ENCODE measurements at places on chromosomes 12 and 14. TPM values are rescaled to one million over a fixed set of nuclear protein-coding genes. Genes with fewer than 3 reads are reported as not detected.

DNA sequence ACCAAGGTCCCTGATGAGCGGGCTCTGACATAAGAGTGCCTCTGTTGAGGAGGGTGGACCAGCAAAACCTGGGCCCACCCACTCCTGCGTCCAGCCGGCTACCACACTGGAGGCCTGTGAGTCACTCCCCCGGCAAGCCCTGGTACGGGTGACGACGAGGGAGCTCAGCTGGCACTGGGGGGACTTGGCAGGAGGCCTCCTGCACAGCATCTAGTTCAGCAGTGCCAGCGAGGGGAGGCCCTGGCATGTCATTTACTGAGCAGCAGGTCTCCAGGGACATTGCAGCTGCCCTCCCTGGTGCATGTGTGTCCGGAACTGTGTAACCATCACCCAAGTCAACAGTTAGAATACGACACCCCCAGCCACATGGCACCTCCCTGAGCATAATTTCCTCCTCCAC is 24.4 kb downstream of the CD9 start:
- peak overlapping the region; percentile 57 for H3K27ac ChIP-seq
- DNase-seq: peak; percentile 71
- H3K36me3 ChIP-seq: no peaks in the 10 kb centered on the region
- H3K4me1 ChIP-seq: peaks cover 59% of the 10 kb centered on the region

DNA sequence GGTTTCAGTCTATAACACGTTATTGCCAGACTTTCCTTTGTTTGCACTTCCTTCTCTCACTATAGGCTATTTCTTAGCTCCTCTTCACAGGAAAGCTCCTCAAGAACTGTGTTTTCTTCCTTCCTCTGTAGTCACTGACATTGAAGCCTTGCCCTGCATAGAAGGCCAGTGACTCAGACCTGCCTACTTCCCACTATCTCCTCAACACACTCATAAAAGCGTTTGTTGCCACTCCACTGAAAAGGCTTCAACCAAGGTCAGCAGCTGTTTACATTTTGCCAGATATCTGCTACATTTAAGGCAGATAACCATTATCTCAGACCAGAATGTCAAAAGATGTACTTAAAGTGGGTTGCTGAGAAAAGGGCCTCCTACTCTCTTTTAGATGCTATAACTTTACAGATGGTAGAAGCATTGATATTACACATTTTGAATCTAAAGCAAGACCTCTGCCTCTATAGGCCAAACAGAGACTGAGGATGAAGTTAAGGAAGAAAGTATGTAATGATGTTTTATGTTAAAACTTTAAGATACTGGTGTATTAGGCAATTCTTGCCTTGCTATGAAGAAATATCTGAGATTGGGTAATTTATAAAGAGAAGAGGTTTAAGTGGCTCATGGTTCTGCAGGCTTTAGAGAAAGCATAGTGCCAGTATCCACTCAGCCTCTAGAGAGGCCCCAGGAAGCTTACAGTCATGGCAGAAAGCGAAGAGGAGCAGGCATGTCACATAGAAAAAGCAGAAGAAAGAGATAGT is 233.3 kb upstream of the FLRT2 start:
- H3K27ac ChIP-seq: no peak overlapping the region
- no peak for DNase-seq
- no peaks in the 10 kb centered on the region for H3K27me3 ChIP-seq
- no peak overlapping the region for H3K4me3 ChIP-seq
- no peaks in the 10 kb centered on the region for H3K4me1 ChIP-seq

Gene INSM2
- polyA plus RNA-seq: not detected

Gene AQP5
- polyA plus RNA-seq: 0.58 TPM

DNA sequence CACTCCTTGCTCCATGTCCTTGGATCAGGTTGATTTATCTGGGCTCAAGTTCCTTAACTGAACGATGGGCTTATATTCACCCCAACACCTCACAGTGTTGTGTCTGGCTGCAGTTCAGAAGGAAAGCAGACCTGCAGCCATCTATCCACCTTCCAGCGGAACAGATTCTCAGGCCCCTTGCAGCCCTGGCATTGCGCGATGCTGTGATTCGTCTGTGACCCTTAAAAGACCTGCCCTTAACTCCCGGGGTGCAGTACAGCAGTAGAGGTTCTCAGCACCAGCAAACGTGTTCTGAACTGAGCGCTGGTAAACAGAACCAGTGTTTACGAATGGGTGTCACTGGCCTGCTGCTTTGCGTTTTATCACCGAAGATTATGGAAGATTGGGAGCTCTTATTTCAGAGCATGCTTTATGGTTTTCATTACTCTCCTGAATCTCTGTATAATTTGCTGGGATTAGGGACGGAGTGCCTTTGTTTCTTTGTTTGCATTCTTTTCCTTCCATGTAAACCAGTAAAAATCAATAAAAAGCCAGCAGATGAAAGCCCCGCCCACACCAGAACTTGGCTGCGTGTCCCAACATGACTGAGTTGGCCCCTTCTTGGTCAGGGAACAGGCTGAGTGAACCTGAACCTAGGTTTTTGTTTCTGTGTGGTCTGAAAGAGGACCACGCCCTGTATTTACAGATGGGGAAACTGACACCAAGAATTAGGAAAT is 286.7 kb upstream of the CRY1 start:
- peak; percentile 33 for DNase-seq
- H3K27me3 ChIP-seq: peaks cover 2% of the 10 kb centered on the region
- H3K4me3 ChIP-seq: no peak overlapping the region
- H3K36me3 ChIP-seq: no peaks in the 10 kb centered on the region

GRCh38 chr12:27564612-27565213 is 40.7 kb downstream of the PPFIBP1 start:
- H3K4me1 ChIP-seq: peaks cover 9% of the 10 kb centered on the region
- no peaks in the 10 kb centered on the region for H3K36me3 ChIP-seq
- no peaks in the 10 kb centered on the region for H3K27me3 ChIP-seq
- no peak overlapping the region for H3K4me3 ChIP-seq

DNA sequence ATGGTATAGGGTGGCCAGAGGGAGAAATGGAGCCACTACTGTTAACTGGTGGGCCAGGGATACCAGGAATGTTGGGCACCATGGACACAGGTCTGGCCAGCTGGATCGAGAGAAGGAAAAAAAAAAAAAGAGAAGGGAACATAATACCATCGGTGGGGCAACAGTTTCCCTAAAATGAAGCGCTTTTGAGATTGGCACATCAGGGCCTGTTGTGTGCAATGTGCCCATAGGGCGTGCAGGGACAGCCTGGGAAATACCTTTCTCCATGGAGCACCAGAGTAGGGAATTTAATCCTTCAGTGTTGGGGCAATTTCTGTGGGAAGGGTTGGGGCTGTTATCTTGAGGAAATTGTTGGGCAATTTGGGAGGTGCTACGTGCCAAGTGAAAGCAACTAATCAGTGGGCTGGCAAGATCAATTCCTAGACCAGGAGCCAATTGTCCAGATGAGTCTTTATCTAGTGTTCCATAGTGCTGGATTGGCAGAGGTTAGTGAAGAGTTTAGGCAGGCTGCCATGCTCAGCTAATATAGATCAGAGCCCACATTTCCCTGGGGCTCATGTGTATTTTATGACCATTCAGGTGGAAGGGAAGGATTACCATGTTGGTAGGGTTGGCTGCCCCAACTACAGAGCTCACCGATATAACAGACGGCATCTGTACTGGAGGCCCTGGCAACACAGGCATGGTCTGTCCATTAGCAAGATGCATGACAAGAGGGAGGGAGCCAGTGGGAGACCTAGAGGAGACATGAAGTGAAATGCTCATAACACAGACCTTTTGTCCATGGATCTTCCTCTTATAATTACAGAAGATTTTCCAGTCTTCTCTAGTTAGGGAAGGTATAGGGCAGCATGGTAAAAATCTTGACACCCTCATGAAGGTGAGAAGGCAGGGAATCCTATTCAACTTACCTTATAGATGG is 25.5 kb upstream of the NPFF start:
- no peak overlapping the region for H3K27ac ChIP-seq
- H3K27me3 ChIP-seq: no peaks in the 10 kb centered on the region
- H3K4me3 ChIP-seq: no peak overlapping the region
- H3K36me3 ChIP-seq: peaks cover 56% of the 10 kb centered on the region

DNA sequence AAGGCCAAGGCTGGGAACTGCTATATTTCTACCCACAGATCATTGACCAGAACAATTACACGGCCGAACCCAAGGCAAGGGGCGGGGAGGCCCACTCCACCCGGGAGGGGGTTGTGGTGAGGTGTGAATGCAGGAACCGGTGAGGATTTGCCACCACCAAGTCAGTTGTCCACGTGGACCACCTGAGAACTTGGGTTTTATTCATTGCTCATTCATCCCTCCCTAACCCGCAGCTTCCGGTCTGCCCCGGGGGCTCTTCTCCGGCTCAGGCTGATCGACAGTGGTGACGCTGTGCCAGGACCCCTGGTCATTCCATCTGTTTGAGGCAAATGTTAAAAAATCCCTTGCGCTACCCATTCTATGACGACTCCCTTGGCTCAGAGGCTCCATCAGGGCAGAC is 127.7 kb upstream of the RTL1 start:
- peaks cover 13% of the 10 kb centered on the region for H3K4me1 ChIP-seq
- no peak overlapping the region for H3K4me3 ChIP-seq
- no peak overlapping the region for H3K27ac ChIP-seq
- no peaks in the 10 kb centered on the region for H3K27me3 ChIP-seq
- no peak for DNase-seq
- H3K36me3 ChIP-seq: peaks cover 97% of the 10 kb centered on the region

DNA sequence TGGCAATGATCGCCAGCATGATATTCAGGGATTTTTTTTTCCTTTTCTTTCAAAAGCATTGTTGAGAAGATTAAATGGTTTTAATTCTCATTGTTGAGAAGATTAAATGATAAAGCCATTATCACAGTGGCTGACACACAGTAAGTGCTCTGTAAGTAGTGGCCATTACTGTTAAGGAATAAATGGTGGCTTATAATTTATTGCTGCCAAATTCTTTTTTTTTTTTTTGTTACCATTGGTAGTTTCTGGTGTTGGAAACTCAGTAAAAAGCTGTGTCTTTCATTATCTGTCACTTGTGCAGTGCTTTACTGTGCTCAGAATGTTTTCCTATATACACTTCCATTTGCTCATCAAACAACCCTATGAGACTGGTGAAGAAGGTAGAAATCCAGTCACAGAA is 15.3 kb downstream of the YAF2 start:
- no peak overlapping the region for H3K4me3 ChIP-seq
- H3K36me3 ChIP-seq: peaks cover 3% of the 10 kb centered on the region
- DNase-seq: no peak
- H3K27me3 ChIP-seq: no peaks in the 10 kb centered on the region
- H3K27ac ChIP-seq: no peak overlapping the region

DNA sequence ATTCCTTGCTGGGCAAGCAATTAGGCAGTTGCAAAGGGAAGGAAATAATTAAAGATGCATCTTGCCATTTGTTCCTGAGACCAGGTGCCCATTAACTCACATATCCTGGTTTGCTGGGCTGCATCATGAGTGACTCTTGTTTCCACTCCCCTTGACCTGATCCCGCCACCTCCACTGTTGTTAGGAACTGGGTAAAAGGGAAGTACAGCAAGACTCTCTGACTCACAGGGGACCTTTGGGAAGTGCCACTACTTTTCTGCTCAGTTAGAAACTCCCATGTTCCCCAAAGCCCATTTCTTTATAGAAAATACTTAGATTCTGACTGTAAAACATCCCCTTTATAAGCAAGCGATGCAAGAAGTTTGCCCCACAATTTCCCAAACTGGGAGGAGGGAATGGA is 186.0 kb upstream of the BCL2L14 start:
- DNase-seq: peak; percentile 39
- H3K4me3 ChIP-seq: no peak overlapping the region
- peaks cover 17% of the 10 kb centered on the region for H3K36me3 ChIP-seq
- H3K27ac ChIP-seq: peak overlapping the region; percentile 83
- no peaks in the 10 kb centered on the region for H3K27me3 ChIP-seq
- H3K4me1 ChIP-seq: peaks cover 16% of the 10 kb centered on the region

Gene ARL1
- 67.4 TPM for polyA plus RNA-seq

GRCh38 chr14:68619790-68620574 is 172.9 kb downstream of the ZFP36L1 start:
- no peaks in the 10 kb centered on the region for H3K27me3 ChIP-seq
- H3K27ac ChIP-seq: peak overlapping the region; percentile 78
- no peaks in the 10 kb centered on the region for H3K36me3 ChIP-seq
- DNase-seq: peak; percentile 70

- H3K27me3 ChIP-seq: no peaks in the 10 kb centered on the region
- no peak overlapping the region for H3K27ac ChIP-seq
- no peaks in the 10 kb centered on the region for H3K36me3 ChIP-seq
- no peak for DNase-seq
- no peak overlapping the region for H3K4me3 ChIP-seq
Measured at GRCh38 chr12:97552410-97553121, 90.0 kb downstream of the RMST start.

DNA sequence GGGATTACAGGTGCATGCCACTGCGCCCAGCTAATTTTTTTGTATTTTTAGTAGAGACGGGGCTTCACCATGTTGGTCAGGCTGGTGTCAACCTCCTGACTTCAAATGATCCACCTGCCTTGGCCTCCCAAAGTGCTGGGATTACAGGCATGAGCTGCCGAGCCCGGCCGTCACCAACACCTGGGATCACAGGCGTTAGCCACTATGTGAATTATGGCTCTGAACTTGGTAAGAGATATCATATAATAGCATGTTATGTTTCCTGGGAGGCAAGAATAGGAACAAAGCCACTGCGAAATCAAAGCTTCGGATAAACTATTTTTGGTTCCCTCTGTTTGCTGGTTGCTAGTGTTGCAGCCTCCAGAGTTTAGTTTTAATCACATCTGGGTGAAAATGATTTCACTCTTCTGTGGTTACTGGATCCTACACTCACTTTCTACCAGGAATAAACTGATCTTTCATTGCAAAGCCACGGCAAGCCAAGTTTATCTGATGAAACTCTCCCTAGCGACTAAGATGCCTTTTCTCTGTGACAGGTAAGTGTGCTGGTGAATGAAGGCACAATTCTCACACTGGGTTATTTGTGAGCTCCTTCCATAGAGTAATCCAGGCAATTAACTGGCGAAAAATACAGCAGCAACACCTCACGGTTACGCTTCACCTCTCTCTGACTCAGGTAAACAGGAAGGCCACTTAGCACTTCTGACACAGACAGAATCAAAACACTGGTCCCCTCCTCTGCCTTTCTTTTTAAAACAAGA is 16.7 kb downstream of the SNRNP35 start:
- H3K4me3 ChIP-seq: no peak overlapping the region
- peaks cover 61% of the 10 kb centered on the region for H3K36me3 ChIP-seq
- DNase-seq: no peak
- H3K4me1 ChIP-seq: peaks cover 23% of the 10 kb centered on the region
- no peaks in the 10 kb centered on the region for H3K27me3 ChIP-seq

DNA sequence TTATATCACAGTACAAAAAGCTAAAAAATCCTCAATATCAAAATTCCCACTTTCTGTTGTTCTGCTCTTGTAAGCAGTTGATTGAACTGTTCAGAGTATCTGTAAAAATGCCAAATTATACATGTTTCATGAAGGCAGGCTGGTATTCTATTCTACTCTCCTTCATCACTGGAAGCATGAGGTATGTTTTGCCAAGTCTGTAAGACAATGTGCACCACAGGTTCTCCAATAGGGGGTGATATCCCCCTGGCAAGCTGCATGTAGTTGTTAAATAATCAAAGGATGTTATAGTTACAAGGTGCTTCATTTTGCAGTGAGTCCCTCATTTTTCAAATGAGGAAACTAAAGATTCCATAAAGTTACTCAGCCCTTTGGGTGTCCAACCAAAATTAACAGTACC is 15.1 kb upstream of the NEK9 start:
- peaks cover 4% of the 10 kb centered on the region for H3K4me1 ChIP-seq
- DNase-seq: peak; percentile 46
- H3K36me3 ChIP-seq: peaks cover 9% of the 10 kb centered on the region
- H3K27ac ChIP-seq: no peak overlapping the region
- no peak overlapping the region for H3K4me3 ChIP-seq

- H3K36me3 ChIP-seq: no peaks in the 10 kb centered on the region
- H3K27me3 ChIP-seq: no peaks in the 10 kb centered on the region
- no peak overlapping the region for H3K27ac ChIP-seq
- DNase-seq: no peak
Measured at GRCh38 chr14:42994051-42994736, 1387.5 kb downstream of the LRFN5 start.

Gene TAS2R14
- 4.0 TPM for polyA plus RNA-seq

Gene FLRT2
- polyA plus RNA-seq: 76.5 TPM
